ENCODE measurements at places on chromosomes 4 and X. TPM values are rescaled to one million over a fixed set of nuclear protein-coding genes. Genes with fewer than 3 reads are reported as not detected.

Gene DNAAF6
- not detected for total RNA-seq

Gene DCAF12L1
- not detected for total RNA-seq

Gene XAGE1A
- total RNA-seq, result not detected

Gene ENPEP
- total RNA-seq, result 3.5 TPM

Gene VMA21
- total RNA-seq, result 26.0 TPM

Gene SOWAHD
- 0.33 TPM for total RNA-seq

Gene TRPC3
- total RNA-seq, result 0.25 TPM

Gene CYP4V2
- total RNA-seq, result 24.9 TPM

Gene TRMT2B
- total RNA-seq, result 17.3 TPM

Gene ARR3
- not detected for total RNA-seq

Gene EDA
- total RNA-seq, result 7.3 TPM

Gene MAP9
- 6.6 TPM for total RNA-seq

All from left ventricle myocardium inferior (tissue), 1 donor.